GM04504 (cell line): ENCODE measurements at places on chromosomes 7 and 10.

GRCh38 chr7:25574828-25575227 is 346.5 kb upstream of the NPVF start:
- DNase-seq, result no peak

- no peak for DNase-seq
Observed at GRCh38 chr10:79436066-79436849, 9.2 kb downstream of the ZCCHC24 start.

DNA sequence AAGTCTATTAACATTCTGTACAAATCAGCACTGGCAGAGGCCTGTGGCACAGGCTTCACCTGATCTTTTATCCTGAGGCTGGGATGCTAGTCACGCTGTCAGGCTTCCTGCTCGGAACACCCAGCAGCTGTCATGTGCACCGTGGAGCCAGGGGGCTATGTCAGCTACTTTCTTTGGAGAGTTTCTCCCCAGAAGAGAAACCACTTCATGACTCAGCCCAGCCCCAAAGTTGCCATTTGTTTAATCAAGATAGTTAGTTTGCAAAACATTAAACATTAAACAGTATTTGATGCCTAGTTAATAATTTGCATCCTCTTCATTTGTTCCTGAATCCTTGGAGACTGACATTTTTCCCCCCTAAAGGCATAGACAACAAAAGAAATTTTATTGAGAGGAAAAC is at the start of gene HABP2:
TSS of gene HABP2 (plus strand) at position 353 of the 400 bp plus-strand sequence. CDS start 69 bp downstream, outside the sequence.
- DNase-seq, result no peak

GRCh38 chr7:143396182-143396581 is 12.5 kb downstream of the EPHA1 start:
- DNase-seq, result no peak

DNA sequence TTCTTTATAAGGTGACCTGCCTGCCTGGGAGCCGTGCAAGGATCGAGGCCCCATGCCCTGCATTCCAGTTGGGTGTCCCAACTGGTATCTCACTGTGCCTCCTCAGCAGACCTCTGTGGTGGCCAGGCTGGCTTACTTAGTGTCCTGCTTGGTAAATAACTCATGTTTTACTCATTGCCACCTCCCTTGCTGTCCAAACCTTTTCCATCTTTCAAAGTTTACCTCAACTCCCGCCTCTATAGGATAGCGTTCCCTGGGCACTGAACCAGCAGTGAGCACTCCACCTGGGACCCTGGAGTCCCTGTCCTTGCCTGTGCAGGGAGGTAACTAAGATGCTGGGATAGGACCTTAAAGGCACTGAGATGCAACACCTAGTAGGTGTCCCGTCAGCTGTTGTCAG is 33.6 kb downstream of the SLC18A2 start:
- no peak for DNase-seq

GRCh38 chr10:71486484-71487114 is 89.9 kb downstream of the CDH23 start:
- peak; percentile 6 for DNase-seq
